ENCODE measurements at places on chromosomes 13 and 19. TPM values are rescaled to one million over a fixed set of nuclear protein-coding genes. Genes with fewer than 3 reads are reported as not detected.

DNA sequence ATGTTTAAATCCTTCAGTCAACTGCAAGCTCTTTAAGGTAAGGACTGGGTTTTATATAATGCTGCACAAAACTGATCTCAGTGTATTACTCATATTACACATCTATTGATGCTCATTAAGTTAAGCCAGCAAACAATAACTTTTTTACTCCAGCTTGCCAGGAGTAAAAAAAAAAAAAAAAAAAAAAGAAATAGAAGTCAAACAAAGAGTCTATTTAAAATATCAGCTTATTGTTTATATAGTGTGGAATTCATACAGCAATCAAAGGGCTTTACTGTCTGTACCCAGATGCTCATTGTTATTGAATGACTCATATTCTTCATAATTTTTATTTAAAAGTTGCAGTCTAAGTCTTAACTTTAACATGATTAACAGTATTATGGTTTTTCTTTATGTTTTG is 21.8 kb upstream of the KBTBD7 start:
- DNase-seq: no peak
- peaks cover 5% of the 10 kb centered on the region for H3K4me1 ChIP-seq
- H3K27me3 ChIP-seq: no peaks in the 10 kb centered on the region
- no peaks in the 10 kb centered on the region for H3K36me3 ChIP-seq
- H3K4me3 ChIP-seq: no peak overlapping the region
- no peak overlapping the region for H3K27ac ChIP-seq

- no peaks in the 10 kb centered on the region for H3K27me3 ChIP-seq
- no peak overlapping the region for H3K4me3 ChIP-seq
- peaks cover 51% of the 10 kb centered on the region for H3K36me3 ChIP-seq
- no peak for DNase-seq
- H3K4me1 ChIP-seq: peaks cover 15% of the 10 kb centered on the region
Measured at GRCh38 chr19:1844513-1845124, 3.7 kb downstream of the REXO1 start.

DNA sequence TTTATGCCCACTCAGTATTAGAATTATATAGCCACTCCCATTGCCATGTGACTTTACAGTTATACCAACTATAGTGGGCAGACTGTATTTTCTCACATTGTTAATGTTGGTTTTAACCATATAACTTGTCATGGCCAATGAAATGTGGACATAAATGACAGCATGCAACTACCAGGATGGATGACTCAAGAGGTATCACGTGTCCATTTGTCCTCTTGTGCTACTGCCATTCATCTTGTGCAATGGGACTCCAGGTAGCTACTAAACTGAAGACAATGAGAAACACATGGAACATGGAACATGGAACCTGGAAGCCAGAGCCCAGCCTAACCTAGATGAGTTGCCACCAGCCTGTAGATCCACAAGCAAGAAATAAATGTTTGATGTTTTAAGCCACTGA is 242.7 kb upstream of the IPO5 start:
- no peak for DNase-seq
- no peaks in the 10 kb centered on the region for H3K27me3 ChIP-seq
- no peak overlapping the region for H3K27ac ChIP-seq
- H3K36me3 ChIP-seq: no peaks in the 10 kb centered on the region
- H3K4me1 ChIP-seq: no peaks in the 10 kb centered on the region

DNA sequence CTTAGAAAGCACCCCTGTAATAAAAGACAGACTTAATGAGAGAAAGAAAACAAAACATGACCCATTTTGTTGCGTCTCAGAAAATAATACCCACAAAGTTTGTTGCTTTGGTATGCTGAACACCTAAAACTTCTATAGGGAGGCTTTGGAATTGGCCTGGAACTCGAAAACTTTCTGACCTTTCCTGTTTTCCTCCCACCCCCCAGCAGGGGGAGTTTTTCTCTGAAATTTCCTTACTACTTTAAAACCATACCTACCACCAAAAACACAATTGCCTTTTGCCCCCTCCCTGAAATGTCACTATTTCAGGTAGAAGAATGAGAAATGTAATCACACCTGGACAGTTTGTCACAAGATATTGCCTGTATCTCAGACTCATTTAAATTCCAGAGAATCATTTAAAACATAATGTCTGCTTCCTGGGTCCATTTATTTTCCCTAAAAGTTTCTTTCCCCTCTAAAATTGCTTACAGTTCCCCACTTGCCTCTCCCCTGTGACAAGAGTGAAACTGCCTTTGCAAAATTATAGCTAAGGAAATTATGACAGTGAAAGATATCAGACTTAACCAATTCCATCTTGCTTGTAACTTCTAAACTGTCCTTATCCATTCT is 2700.2 kb downstream of the PCDH9 start:
- no peak for DNase-seq
- H3K27ac ChIP-seq: no peak overlapping the region

DNA sequence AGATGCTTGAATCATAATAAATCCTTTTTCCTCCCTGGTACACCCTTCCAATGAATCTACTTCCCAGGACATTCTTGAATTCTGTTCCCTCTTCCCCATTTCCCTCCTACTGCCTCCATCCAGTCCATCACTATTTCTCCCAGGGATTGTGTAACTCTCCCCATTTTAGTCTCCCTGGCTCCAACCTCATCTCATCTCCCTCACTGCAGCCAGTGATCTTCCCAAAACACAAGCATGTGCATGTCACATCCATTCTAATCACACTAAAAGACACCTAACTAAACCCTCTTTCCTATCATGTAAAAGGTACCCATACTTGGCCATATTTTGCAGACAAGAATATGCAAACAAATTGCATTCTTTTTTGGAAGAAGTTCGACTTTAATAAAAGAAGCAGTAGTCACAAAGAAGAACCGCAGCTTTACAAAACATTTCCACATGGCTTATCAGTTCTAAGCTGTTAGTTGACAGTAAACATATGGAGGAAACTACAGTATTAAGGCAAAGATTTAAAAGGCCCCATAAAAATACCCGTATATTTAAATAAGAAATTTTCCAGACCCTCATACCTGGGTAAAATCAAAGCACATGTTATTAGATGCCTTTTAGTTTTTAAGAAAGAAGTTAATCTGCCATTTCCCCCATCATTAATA is 111.0 kb downstream of the KCTD12 start:
- DNase-seq: no peak
- no peaks in the 10 kb centered on the region for H3K27me3 ChIP-seq
- H3K27ac ChIP-seq: no peak overlapping the region

The SOHLH2 gene
- total RNA-seq: 0.37 TPM

Data from SJSA1 (cell line).